ENCODE measurements at places on chromosomes 7 and 10.

DNA sequence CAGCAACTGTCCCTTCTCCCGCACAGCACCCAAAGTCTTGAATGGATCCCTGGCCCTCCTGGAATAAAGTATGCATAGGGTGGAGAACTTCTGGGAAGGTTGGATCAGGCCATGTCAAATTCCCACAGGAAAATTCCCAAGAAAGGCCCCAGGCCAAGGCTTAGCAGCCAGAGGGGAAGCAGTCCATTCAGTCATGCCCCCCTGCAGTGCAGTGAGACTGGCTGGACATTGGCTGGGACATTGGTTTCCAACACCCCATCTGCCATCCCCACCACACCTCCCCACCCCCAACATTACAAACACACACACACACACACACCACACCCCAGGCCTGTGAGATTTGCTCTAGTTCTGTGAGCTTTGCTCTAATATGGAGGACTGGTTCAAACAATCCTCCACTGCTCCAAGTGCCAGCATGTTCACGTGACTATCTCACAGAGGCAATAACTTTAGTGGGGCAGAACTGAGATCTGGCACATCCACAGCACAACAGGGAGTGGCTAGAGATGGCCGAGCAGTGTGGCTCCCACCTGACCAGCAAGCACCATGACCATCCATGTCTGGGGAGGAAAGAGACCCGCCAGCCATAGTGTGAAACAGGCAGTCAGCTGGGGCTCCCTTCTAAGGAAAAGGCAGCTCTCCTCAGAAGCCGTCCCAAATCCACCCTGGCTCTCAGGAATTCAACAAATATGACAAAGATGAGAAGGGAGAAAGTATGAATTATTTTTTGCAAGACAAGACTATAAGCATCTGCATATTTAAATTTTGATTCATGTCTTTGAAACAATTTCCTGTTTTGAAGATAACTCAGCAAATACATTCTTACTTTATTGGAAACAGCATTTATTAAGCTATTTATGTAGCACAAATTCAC lies 6.7 kb upstream of the FAM170B start:
- DNase-seq, result no peak

DNA sequence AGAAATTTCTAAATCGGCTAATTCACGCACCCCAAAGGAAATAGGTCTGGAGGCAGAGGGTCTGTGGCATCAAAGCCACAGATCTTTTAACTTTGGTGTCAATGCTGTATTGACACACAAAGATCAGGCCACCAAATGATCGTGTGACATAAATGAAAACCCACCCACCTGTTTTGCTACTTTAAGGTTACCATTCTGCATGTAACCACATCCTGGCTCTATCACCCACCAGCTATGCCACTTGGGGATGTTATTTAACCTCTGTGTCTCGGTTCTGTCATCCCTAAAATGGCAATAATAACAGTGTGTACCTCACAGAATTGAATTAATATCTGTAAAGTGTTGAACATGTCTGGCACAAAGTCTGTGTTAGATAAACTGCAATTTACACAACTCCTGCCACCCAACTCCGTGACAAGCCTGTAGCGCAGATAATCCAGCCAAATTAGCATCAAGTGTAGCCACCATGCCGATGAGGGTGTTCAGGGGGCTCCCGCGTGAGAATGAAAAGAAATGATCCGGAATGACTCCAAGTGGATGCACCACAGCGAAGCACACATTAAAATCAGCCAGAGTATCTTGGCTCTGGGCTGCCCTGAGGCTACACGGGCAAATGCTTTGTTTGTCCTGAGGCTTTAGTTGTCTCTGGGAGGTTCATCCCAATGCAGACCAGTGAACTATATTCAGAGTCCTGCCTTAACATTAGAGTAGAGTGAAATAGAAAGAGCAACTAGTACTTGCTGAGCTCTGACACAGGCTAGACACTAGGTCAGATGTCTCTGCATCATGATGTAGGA lies 158.4 kb upstream of the NEBL start:
- DNase-seq, result no peak

- DNase-seq, result no peak
These were observed 691 bp upstream of the PPA1 start for GRCh38 chr10:70233939-70234300.

- DNase-seq, result peak; percentile 53
These were observed 129.3 kb downstream of the PKD1L1 start for GRCh38 chr7:47818796-47819606.

DNA sequence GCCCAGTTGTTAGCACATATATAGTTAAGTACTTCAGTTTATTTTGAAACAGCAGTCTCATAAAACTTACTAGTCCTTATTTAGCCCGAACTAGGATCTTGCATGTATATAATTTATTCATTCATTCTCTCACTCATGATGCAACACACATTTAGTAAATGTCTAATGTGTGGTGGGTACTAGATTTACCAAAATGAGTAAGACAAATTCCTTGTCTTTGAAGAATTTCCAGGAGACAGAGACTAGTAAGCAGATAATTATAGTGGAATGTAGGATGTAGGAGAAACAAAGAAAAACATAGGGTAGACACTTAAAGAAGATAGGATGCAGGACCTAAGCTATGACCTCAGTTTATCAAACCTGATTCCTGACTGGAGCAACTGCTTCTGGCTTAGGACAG lies 120.2 kb upstream of the AMPH start:
- DNase-seq, result no peak

GRCh38 chr7:125125315-125125714 lies 195.7 kb upstream of the POT1 start:
- DNase-seq, result no peak

- no peak for DNase-seq
These were observed 42.7 kb upstream of the SMIM30 start for GRCh38 chr7:113161050-113161449.

DNA sequence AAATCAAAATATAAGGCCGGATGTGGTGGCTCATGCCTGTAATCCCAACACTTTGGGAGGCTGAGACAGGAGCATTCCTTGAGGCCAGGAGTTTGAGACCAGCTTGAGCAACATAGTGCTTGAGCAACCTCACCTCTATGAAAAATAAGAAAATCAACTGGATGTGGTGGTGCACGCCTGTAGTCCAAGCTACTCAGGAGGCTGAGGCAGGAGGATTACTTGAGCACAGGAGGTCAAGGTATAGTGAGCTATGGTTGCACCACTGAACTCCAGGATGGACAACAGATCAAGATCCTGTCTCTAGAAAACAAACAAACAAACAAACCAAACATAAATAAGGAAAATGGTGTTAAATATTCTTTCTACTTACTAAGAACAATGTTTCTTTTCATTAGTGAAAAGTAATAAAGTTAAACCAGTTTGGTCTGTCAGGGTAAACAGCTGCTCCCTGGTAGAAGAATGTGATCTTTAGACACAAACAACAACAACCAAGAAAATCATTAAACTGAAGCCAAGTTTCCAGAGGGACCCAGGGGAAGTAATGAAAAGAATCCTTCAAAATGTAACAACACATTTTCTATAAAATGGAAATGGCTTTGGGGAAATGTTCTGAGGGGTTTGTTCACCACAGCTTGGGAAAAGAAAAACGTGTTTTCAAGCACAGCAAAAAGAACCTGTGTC lies 17.5 kb upstream of the BAG3 start:
- no peak for DNase-seq

- DNase-seq, result peak; percentile 69
These were observed 389.0 kb upstream of the PODXL start for GRCh38 chr7:131945313-131945911.

GRCh38 chr7:70674571-70675010 lies 457.4 kb upstream of the GALNT17 start:
- no peak for DNase-seq

GRCh38 chr7:38934536-38934935 lies 25.5 kb upstream of the VPS41 start:
- DNase-seq, result no peak

- no peak for DNase-seq
These were observed 14.5 kb downstream of the ADK start for GRCh38 chr10:74165530-74165901.

- DNase-seq, result no peak
These were observed 80.1 kb upstream of the FZD8 start for GRCh38 chr10:35722226-35722625.

All from mesendoderm (in vitro differentiated cells).